NCI-H1417 (cell line): ENCODE measurements at places on chromosomes 16 and 17.

GRCh38 chr17:31741371-31741770 is 117.7 kb downstream of the COPRS start:
- no peak for DNase-seq

- DNase-seq, result no peak
Observed at GRCh38 chr16:4915226-4915761, 21.7 kb downstream of the PPL start.

DNA sequence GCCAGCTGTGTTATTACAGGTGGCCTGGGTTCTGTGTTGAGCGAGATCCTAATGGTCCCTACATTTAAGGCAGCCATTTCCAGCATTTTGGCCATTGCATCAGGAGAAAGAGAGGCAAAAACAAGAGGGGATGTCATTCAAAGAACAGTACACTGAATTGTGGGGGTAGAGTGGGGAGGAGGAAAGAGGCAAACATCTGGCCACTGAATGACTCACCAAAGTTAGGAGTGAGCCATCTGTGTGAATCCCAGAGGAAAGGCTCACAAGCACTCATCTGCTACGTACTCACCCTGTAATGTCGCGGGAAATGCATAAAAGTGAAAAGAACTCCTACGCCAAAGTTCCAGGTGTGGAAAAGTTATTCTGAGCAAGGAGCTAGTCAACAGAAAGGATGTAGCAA is 16.7 kb downstream of the KRABD2 start:
- DNase-seq, result no peak

- no peak for DNase-seq
Observed at GRCh38 chr17:29749045-29749825, 126.5 kb upstream of the CORO6 start.

DNA sequence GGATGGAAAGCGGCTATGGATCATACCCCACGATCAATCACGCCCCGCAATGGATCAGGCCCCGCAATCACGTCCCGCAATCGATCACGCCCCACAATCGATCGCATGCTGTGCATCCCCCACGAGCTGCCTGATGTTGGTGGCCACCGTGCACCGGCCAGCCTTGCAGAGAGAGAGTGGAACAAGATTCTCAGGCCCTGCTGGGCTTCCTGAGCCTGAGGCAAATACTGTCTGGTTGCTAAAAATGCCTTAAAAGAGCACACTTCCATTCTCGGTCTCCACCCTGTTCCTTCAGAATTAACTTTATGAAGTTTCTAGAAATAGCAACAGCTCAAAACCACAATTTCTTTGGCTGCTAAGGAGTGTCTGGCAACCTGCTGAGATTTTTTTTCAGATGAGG is 81.5 kb downstream of the VPS53 start:
- no peak for DNase-seq

GRCh38 chr16:68520649-68521086 is 18.4 kb upstream of the ZFP90 start:
- DNase-seq, result peak; percentile 89

DNA sequence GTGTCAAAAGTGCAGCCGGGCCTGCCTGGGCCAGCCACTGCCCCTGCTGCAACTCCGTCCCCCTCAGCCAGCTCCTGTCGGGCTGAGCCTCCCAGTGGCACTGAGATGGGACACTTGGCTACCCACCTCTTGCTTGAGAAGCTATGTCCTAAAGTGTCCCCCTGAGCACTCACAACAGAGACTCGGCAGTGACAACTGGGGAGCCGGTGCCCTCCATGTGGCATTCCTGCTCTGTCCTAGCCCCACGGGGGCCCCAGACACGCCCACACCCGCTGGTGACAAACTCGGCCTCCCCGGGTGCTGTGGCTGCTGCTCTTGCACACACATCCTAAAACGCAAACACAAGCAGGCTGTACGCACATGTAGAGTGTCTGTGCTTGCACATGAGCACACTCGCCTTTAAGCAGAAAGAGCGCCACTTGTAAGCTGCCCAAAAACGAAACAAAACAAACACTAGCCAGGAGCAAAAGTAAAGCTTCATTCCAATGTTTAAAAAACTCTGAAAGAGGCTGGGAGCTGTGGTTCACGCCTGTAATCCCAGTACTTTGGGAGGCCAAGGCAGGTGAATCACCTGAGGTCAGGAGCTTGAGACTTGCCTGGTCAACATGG is 253.9 kb downstream of the RBFOX3 start:
- no peak for DNase-seq

DNA sequence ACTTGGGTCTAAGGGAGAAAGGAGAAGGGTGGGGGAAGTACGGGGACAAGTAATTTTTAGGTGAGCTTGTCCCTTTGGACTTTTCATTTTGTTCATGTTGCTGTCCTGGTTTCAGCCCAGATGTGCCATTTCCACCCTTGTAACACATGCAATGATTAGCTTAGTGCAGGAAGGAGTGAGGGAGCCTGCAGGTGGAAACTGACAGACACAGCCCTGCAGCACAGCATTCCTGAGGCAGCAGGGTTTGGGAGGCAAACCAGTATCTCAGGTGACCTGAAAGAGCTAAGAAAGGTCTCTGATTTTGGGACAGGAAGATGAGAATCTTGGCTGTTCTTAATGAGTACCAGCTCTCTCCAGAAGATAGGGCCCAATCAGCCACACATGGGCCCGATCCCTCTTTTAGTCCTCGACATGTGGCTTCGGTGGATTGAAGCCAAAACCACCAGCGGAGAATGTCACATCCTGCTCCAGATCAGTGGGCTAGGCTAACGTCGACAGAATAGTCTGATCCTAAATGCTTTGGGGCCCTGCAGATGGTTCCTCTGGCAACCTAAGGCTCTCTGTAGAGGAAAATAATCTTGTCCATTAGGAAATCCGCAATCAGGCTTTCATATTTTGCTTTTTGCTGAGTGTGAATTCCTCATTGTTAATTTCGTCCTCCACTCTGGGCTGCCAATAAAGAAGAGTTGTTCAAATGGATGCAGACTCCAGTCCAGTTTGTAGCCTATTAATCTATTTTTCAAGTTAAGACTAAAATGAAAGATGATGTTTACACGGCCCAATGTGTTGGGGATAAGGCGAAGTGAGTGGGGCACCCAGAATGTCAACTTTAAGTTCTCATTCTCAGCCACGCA is 3.8 kb upstream of the RNF157 start:
- DNase-seq, result no peak

DNA sequence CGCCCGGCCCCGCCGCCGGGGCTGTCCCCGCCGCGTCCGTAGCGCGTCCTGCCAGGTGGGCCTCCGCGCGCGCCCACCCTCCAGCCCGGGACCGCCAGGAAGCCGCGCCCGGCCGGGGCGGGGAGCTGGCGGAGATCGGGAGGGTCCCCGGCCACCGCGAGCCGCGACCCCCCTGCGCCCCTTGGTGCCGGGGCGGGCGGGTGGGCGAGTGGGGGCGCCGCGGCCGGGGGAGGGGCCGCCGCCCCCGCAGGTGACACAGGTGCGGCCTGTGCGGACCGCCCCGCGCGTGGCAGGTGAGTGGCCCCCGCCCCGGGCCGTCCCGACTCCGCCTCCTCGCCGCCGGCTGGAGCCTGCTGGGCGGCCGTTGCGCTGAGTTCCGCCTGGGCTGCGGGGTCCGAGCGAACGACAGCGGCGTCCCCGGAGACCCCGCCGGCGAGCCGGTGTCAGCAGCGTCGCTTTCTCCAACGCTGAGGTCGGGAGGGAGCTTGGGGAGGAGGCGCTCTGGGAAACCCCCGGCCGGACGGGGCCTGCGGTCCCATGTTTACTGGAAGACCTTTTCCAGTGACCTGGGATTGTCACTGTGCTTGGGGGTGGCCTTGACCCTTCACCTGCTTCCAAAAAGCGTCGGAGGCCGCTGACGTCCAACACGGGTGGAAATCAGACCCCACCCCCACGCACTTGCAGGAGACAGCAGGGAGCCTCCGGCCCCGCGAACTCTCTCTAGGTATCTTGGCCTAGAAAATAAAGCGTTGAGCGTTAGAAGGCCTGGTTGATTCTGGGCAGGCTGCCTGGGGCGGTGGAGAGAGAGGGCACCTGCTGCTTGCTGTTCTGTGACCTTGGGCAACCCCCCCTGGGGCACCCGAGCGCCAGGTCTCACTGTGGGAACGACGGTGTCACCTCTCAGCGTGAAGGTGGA is 542 bp downstream of the KLHL36 start:
- DNase-seq, result peak; percentile 3

DNA sequence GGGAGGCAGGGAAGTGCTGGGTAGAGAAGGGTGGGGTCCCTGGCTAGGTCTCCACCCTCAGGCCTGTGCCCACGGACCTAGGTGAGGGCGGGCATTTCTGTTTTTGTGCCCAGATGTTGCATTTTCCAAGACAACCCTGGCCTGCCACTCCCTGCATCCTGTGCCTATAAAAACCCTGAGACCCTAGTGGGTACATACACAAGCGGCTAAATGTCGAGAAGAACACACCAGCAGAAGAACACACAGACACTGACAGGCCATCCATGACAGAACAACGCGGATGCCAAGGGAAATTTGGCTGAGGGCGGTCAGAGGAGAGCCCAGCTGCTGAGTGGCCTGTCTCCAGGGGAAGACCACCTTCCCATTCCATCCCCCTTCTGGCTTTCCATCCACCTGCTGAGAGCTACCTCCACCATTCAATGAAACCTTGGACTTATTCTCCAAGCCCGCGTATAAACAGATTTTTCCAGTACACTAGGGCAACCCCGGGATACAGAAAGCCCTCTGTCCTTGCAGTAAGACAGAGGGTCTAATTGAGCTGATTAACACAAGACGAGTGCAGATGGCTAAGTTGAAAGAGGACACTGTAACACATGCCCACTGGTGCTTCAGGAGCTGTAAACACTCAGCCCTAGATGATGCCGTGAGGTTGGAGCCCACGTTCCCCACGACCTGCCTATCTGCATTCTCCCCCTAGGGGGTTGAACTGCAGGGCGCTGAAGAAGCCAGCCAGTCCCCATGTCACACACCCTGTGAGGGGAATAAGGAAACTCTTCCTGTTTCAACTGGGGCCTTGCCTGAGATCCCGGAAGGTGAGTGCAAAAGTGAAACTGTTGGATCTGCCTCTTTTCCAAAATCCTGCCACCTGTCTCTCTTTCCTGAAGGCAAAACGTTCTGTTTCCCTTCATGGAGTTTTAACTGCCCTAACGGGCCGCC is 147.2 kb upstream of the COX10 start:
- no peak for DNase-seq

GRCh38 chr16:29975811-29976511 is 2.3 kb downstream of the TAOK2 start:
- DNase-seq, result peak; percentile 8

GRCh38 chr16:55508941-55509931 is at the start of gene LPCAT2:
Gene LPCAT2 (plus strand): TSS chr16:55509072. CDS start chr16:55509182, 110 bp downstream.
- peak; percentile 74 for DNase-seq

- no peak for DNase-seq
Observed at GRCh38 chr17:78121801-78122215, 6.7 kb downstream of the TMC6 start.
